ENCODE measurements at places on chromosomes 3 and 15.

- DNase-seq, result no peak
Observed at GRCh38 chr3:35141406-35141805, 497.9 kb upstream of the ARPP21 start.

DNA sequence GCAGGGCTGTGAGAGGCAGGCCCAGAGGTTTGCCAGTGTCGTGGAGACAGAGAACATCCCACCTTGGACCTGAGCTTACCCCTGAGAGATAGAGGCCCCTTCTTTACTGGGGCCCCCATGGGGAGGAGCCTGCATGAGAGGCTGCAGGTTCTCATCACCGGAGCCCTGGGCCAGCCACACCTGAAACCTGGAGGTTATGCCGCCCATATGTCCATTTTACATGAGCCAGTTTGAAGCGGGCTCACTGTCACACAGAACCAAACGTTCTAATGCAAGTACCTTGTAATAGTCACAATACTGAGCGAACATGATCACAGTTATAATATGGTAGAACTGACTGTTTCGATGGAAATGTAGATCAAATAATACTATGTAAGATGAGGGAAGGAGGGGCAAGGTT is 6.3 kb upstream of the IQSEC1 start:
- DNase-seq, result no peak

- DNase-seq, result no peak
Observed at GRCh38 chr3:169497567-169498257, 165.8 kb downstream of the MECOM start.

GRCh38 chr15:77527164-77527778 is 105.4 kb downstream of the LINGO1 start:
- DNase-seq, result peak; percentile 19

GRCh38 chr15:81244306-81244705 is 47.6 kb downstream of the IL16 start:
- no peak for DNase-seq

DNA sequence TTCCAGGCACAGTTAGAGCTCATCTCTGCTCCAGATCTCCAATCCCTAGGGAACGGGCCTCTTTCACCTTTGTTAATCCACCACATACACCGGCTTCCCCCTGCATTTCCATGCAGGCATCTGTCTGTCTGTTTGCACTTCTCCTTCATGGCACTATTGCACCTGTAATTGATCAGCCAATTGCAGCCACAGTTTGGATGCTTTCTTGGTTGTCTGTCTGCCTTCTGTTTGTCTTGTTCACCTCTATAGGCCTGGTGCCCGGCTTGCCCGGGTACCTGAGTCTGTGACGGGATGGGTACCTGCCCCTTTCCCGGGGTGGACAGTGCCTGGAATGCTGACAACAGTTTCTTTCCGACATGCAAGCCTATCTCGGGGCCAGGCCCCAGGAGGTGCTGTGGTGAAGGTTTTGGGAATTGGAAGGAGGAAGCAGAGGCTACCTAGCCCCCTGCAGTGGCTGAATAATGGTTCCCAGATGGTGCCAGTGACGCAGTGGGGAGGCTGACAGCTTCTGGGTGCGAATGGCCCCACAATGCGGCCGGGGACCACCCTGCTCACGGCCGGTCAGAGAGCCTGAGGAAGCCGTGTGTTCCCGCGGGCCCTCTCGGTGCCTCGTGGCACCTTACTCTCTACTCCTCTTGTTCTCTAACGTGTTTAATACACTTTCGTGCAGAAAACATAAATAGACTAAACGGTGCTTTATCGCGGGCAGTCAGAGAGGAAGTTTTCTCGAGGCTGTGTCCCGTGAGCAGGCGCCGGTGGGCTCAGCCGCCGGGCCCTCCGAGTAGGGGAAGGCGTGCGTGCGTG is 31.3 kb upstream of the RAB6B start:
- DNase-seq, result peak; percentile 57

- DNase-seq, result no peak
Observed at GRCh38 chr3:77932926-77933325, 893.0 kb downstream of the ROBO2 start.

- DNase-seq, result no peak
Observed at GRCh38 chr15:92709110-92709790, 53.7 kb upstream of the FAM174B start.

- DNase-seq, result no peak
Observed at GRCh38 chr3:130490241-130490640, 26.7 kb upstream of the COL6A6 start.

DNA sequence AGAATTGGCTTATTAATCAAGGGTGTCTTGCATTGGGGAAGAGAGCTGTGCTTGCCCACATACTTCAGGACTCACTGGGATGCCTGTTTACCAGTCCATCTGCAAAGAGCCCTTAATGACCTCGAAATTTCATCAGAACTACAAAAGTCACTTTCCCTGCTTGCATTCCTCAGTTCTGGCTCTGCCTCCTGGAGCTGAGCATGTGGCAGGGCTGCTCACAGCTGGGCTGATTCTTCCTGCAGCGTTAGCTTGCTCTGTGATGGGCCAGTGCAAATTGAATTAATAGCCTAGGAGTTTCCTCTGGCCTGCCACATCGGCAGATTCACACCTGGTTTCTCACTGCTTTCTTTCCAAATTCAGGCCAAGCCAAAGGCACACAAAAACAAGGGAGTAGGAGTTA is 108.9 kb downstream of the DUT start:
- no peak for DNase-seq

- DNase-seq, result no peak
Observed at GRCh38 chr15:49887659-49888322, 231.2 kb downstream of the ATP8B4 start.

DNA sequence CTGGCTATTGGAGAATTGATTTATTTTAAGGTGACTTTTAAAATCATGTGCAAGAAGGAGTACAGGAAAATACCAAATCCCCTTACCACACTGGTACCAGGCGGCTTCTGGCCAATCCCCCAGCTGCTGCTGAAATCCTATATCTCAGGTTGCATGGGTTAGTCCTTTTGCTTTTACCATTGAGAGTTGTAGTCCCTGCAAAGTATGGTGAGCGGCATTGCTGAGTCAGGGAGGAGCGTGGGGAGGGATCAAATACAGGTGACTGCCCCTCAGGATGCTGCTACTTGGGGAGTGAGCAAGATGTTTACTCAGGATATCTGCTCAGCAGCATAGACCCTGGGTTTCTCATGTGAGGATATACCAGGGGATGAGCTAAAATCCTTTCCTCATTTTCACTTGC is 131.9 kb upstream of the STAC start:
- DNase-seq, result no peak

DNA sequence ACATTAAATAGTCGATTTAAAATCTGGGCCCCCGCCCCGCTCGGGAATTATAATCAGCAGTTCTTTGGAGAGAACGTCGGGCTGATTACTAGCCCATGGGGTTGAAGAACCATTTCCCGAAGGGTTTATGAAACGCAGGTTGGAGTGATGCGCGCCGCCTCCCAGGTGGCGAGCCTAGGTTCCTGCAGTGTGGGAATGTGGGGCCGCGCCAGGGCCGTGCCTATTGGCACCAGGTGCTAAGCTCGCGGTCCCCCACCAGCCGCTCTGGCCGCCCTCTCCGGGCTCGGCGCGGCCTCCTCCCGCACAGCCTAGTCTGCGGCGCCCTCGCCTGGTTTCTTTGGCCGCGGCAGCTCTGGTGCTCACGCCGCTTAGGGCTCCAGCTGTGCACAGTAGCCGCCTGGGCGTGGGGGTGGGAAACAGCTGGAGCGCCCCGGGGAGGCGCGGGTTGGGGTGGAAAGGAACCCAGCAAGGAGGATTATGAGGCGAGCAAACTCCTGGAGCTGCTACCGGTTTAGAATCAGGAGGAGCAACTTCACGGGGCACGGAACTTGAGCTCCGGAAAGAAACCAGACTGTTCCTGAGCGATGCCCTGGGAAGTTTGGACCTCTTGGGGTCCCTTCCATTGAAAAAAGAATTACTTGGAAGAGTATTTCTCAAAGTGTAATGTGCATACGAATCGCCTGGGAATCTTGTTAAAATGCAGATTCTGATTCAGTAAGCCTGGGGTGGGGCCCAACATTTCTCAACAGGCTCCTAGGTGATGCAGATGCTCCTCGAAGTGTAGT is 5.6 kb upstream of the MECOM start:
- DNase-seq, result peak; percentile 69

GRCh38 chr3:61903931-61904657 is 342.7 kb downstream of the PTPRG start:
- DNase-seq, result peak; percentile 50

GRCh38 chr15:62128916-62129315 is 36.2 kb downstream of the C2CD4B start:
- no peak for DNase-seq

DNA sequence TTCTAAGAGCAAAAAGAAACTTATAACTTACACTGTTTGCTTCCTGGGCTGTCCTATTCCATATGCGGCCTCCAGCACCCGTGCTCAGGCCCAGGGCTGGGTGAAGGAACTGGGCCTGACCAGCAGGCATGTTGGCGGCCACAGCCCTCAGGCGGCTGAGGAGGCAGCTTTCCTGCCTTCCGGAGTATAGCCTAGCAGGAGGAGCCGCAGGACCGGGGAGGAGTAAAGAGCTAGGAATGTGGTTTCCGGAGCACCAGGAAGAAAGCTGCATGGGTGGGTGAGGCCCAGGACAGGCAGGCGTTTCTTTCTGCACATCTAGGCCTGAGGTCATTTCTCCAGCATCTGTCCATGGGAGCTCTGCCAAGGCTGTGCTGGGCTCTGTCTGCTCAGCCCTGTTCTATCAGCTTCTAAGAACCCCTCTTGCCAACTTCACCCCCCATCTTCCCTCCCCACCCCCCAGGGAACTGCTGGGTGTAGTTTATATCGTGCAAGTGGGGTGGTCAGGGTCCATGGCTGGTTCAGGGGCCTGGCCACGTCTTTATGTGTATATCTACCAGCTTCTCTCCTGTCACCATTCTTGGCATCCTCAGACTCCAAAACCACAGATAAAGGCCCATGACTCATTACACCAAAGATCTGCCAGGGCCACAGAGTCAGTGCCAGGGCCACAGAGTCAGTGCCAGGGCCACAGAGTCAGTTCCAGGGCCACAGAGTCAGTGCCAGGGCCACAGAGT is 7.8 kb upstream of the KIF7 start:
- DNase-seq, result no peak

- no peak for DNase-seq
Observed at GRCh38 chr3:125152951-125153350, 59.6 kb downstream of the SLC12A8 start.

DNA sequence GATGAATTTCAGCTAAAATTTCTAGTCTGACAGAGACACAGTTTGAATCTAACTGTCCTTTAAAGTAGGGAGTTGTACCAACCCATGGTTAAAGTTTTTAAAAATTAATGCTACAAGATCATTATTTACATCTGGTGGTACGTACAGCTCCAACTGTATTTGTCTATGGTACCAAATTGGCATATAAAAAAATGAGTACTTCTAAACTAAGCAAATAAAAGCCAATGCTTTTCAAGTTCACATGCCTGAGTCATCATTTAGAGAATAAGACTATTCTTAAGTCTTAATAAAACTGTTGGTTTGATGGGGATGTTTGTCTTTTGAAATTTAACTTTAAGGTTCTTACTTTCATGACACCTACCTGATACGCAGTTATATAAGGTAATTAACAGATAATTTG is 21.0 kb upstream of the IFT57 start:
- DNase-seq, result no peak

GRCh38 chr3:121621491-121621890 is 28.3 kb downstream of the FBXO40 start:
- no peak for DNase-seq

DNA sequence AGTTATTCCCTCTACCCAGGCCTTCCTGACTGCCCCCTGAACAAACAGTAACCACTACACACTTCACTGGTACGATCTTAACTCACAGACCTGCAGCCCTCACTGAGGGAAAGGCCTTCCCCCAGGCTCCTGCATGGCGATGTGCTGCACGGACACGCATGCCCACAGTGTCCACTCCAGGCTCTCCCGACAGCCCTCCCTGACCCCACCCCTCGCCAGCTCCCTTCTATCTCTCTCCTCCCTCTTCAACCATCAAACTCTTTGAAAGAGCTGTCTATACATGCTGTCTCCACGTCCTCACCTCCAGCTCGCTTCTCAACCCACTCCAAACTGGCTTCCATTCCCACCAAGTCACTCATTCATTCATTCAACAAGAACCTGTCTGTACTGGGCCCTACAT is 3.9 kb downstream of the SCN5A start:
- DNase-seq, result no peak

- DNase-seq, result no peak
Observed at GRCh38 chr3:50516440-50516871, 13.0 kb upstream of the CACNA2D2 start.

DNA sequence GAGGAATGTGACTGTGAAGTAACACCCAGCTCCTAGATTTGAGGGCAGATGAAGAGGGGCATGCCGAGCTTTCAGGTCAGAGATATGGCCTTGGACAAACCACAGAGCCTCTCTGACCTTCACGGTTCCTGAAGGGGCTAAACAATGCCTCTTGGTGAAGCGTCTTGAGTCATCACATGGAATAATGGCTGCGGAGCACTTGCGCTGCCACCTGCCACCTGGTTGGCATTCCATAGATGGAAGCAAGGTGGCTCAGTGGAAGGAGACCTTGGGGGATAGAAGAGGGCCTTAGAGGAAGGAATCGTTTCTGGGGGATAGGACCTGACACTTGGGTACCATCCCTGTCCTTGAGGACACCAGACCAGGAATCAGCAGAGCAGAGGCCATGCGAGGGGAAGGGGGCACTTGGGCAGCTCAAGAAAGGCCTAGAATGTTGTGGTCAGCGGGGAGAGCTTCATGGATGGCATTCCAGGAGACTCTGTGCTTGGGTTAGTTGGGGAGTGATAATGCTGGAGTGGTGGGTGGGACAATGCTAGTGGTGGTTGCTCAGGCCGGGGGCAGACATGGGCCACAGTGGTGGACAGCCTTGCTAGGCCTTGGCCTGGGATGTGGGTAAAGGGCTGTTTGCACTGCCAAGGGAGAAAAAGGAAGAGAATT is 12.6 kb downstream of the MRAS start:
- DNase-seq, result no peak

DNA sequence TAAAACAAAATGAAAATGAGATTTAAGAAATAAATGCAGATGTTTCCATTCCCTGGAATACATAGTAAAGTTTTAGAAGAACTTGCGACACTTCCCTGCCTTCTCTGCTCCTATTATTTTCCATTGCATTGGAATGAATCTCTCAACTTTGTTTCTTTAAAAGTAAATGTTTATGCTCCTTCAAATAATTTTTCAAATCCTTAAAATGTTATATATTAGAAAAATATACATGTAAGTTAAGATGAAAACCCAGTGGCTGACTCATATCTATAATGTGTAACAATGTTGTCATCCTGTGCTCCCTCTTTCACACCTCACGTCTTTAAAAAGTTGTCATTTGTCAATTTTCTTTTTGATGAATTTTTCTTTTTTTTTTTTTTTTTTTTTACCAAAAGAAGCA is 3.6 kb downstream of the RBMS3 start:
- DNase-seq, result no peak

Data from NCI-H146 (cell line).